ENCODE measurements at places on chromosomes 2 and 18.

DNA sequence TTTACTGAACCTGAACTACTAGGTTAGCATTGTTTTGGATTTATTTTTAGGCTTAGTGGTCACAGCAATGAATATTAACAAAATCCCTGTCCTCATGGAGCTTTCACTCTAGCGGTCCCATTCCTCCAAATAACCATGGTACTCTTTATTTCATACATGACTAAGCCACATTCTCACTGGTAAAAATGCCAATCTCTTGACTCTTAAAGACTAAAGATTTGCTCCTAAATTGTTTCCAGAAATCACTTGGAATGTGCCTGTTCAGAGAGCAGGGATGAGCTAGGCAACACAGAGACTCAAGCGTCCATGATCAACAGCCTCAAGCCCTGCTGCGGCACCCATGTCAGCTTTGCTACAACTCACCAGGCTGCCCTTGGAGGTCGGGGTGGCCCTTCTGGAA is 13.5 kb downstream of the LMAN1 start:
- no peak for DNase-seq

DNA sequence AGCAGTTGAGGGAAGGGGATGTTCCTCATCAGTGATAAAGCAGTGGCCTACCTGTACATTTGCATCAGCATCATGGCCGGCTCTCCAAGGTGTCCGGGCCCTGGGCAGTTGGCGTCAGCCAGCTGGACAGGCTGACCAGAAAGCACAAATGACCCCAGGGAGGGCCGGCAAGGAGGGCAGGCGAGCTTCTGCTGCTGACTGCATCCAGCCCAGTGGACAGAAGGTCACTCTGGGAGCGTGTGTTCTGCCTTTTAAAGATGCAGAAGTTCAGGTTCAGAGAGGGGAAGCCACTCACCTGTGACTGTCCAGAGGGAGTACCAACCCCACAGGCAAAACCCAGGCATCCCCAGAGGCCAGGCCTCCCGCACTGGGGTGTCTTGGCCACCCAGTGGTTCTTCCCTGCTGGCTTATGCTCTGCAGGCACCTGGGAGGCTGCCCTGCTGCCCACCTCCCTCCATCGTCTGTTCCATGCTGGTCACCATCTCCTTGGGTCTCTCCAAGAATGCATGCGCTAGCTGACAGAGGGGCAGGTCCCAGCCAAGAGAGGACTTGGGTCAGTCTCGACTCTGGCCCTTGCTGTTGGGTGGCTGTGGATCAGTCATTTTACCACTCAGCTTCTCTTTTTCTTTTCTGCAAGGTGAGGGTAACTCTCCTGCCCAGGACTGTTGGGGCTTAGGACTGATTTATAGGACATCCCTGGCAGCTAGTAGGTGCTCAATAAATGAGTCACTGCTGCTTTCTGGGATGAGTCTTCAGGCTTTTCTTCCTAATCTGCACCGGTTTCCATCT is 89.9 kb downstream of the INHBB start:
- DNase-seq = no peak

- no peak for DNase-seq
Measured at GRCh38 chr18:64966667-64967066, 784.1 kb upstream of the CDH7 start.

- DNase-seq = no peak
Measured at GRCh38 chr18:62345909-62346308, 20.8 kb downstream of the TNFRSF11A start.

GRCh38 chr2:7427293-7428060 is 510.3 kb downstream of the RNF144A start:
- DNase-seq = no peak

GRCh38 chr2:10385501-10385900 is 62.6 kb downstream of the ODC1 start:
- DNase-seq = no peak

- DNase-seq = no peak
Measured at GRCh38 chr18:26017929-26018328, 72.5 kb downstream of the SS18 start.

DNA sequence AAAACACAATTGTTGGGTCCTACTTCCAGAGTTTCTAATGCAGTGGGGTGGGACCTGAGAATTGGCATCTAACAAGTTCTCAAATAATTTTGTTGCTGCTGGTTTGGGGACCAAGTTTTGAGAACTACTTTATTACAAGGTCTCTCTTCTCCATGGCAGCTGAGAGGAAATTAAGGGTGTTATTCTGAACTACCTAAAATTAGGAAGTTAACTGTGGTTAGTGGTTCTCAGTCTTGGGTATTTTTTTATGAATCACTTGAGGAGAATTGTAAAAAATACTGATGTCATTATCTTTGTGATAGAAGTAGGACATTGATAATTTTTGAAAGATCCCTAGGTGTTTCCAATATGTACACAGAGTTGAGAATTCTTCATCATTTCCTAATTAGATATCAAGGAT is 210.2 kb downstream of the MC4R start:
- DNase-seq = no peak

DNA sequence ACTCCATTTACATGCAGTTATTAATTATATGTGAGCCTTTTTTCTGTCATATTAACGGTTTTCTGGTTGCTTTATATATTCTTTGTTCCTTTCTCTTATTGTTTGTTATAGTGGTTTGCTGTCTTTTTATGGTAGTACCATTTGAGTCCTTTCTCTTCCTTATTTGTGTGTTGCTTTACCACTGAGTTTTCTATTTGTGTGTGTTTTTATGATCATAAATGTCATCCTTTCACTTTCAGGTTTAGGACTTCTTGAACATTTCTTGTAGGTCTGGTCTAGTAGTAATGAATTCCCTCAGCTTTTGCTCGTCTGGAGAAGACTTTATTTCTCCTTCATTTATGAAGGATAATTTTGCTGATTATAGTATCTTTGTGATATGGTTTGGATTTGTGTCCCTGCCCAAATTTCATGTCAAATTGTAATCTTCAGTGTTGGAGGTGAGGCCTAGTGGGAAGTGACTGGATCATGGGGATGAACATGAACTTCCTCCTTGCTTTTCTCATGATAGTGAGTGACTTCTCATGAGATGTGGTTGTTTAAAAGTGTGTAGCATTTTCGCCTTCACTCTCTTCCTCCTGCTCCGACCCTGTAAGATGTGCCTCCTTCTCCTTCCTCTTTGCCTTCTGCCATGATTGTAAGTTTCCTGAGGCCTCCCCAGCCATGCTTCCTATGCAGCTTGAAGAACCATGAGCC is 11.5 kb downstream of the GCC2 start:
- no peak for DNase-seq

DNA sequence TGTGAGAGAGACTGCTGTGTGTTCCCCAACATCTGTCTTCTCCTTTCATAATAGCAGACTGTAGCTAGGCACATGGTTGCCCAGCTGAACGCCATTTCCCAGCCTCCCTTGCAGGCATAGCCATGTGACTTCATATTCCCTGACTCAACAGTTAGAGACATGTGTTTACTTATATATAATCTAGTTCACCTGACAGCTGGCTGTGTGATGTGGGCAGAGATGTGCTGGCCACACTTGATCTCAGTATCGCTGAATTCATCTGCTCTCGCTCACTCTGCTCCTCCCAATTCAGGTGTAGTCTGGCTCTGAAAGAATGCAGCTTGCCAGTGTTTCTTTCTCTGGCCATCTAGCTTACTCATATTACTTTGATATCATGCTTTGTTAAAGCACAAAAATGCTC is 52.3 kb upstream of the SEC11C start:
- DNase-seq = no peak

DNA sequence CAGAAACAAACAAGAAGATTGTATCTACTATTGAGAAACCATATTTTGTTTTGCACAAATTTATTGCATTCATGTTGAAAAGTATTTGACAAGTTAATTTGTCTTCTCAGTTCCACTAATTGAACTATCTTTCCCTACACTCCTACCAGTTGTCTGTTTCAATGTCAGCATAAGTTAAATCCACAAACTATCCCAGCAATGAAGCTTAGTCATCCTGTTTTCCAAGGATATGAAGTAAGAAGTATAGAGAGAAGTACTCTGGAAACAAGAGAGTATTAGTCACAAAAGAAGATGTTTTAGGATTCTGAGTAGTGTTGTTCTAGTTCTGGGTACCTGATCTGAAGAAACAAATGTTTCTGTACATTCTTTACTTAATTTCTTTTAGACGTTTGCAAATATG is 261.6 kb upstream of the ZNF804A start:
- DNase-seq = no peak

- DNase-seq = no peak
Measured at GRCh38 chr2:175490360-175490791, 308.9 kb upstream of the ATP5MC3 start.

GRCh38 chr2:173764094-173764493 is 201.1 kb downstream of the SP3 start:
- no peak for DNase-seq

GRCh38 chr2:181780657-181781056 is 100.3 kb upstream of the NEUROD1 start:
- DNase-seq = no peak

DNA sequence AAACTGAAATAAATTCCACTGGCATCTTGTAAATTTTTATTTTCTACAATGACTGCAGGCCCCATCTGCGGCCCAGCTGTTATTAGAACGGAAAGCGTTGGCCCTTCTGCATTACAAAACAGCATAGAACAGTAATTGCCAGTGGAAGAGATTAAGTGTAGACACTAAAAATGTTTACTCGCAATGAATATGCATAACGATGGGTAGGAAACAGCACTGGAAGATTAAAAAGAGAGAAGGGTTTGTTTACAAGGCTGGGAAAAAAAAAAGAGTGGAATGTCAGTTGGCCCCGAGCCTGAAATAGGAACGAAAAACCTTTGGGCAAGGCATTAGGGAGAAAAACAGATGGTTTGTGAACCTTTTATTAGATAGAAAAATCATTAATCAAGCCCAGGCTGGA is 275.9 kb upstream of the TCF4 start:
- no peak for DNase-seq

DNA sequence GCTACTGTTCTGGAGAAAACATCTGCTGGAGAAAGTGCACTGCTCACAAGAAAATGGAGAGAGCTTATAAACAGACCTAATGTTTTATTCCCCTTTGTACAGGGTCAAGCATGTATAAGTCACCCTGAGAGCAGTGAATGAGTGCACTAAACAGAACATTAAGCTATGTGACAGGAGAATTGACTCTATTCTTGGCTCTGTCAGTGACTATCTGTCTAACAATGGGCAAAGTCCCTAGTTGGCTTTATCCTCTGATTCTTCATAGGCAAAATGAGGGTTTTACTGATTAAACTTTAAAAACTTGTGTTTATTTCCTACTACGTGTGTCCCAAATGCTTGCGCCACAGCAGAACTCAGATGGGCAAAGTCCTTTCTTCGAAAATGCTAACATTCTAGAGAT is 655.1 kb upstream of the SLC39A10 start:
- no peak for DNase-seq

- no peak for DNase-seq
Measured at GRCh38 chr2:207767461-207768167, 2.1 kb downstream of the FZD5 start.

GRCh38 chr18:48404716-48405507 is 4.3 kb downstream of the ZBTB7C start:
- no peak for DNase-seq

DNA sequence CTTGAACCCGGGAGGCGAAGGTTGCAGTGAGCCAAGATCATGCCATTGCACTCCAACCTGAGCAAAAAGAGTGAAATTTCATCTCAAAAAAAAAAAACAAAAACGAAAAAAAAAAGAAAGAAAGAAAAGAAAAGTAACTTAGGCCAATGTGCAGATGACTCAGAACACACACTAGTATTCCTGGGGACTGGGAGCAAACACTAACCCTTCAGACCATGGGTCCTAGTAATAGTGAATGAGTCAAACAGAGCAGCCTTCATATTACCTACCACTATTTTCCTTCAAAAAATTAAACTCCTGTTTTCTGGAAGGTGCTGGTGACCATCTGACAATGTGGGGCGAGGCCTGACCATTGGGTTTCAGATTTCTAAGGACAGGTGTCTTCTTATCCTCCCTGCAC is 253.4 kb downstream of the PIEZO2 start:
- no peak for DNase-seq

GRCh38 chr2:159186462-159186861 is 100.0 kb downstream of the WDSUB1 start:
- DNase-seq = no peak

- DNase-seq = no peak
Measured at GRCh38 chr18:37274309-37275236, 291.0 kb downstream of the CELF4 start.

- DNase-seq = no peak
Measured at GRCh38 chr2:186496401-186496800, 10.3 kb downstream of the ZC3H15 start.

- DNase-seq = no peak
Measured at GRCh38 chr18:38948436-38948835, 1382.8 kb upstream of the CELF4 start.

DNA sequence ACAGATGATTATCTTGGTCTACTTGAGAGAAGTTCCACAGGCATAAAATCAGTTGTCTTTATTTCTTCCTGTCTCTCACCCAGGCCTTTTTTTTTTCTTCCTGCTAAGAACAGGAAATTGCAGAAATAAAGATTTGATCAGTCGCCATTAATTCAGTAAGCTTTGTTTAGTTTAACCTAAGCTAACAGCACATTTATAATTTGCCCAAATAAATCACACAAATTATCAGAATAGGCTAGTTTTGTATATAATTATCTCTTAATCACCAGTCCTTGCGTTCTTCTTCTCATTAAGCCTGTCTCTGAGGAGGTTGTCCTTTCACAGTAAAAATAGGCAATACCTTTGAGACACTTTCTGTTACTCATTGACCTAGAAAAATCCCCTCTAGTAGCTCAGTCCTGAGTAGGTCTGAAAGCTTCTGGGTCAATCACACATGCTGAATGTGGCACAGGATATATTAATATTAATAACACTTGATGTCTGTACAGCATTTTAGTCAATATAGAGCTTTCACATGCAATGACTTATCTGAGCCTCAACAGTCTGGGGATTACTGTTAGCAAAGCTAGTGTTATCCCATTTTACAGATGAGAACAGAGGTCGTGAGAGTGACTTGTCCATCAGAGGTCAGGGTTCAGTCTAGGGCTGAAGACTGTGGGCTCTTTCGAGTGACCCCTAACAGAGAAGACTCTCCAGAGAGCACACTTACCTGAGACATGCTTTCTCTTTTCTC is 11.2 kb upstream of the STK17B start:
- no peak for DNase-seq

GRCh38 chr18:11324956-11325882 is 175.8 kb upstream of the PIEZO2 start:
- no peak for DNase-seq

- DNase-seq = no peak
Measured at GRCh38 chr2:16429431-16430145, 236.0 kb downstream of the CYRIA start.

- DNase-seq = no peak
Measured at GRCh38 chr2:75517547-75518230, 43.0 kb downstream of the EVA1A start.

DNA sequence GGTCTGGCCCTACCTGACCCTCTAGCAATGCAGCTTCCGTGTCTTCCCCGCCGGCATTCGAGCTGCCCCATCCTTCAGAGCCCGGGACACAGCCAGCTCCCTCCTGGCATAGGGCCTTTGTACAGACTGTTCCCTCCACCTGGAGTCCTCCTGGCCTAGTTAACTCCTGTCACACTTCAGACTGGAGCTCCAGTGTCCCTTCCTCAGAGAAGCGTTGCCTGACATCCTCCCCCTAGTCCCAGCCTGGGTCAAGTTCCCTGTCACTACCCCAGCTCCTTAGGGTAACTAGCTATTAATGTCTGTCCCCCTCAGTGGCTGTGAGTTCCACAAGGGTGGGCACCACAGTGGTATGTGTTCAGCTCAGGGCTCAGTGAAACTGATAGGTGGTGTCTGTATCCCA is 45.5 kb upstream of the LOXHD1 start:
- DNase-seq = no peak

All from activated naive CD8-positive, alpha-beta T cell treated with anti-CD3 and anti-CD28 coated beads, Interleukin-2, amount 50 U/mL, for 24 hours (primary cell).